H7 (cell line): ENCODE measurements at places on chromosomes 5 and 9. TPM values are rescaled to one million over a fixed set of nuclear protein-coding genes. Genes with fewer than 3 reads are reported as not detected.

DNA sequence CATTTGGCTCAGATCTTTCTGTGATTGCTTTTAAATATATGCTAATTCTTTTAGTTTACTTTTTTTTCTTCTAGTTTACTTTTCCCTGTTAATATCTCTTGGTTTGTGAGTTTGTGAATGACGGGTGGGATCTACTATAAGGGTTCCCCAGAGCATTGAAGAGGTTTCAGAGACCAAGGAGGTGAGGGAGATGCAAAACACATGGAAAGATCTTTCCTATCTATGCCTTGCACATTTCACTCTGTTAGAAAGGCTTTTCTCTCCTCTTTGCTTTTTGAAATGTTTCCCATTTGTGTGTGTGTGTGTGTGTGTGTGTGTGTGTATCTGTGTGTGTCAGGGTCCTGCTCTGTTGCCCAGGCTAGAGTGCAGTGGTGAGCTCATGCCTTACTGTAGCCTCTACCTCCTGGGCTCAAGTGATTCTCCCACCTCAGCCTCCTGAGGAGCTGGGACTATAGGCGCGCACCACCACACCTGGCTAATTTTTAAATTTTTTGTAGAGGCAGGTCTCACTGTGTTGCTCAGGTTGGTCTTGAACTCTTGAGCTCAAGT, 50.7 kb downstream of the CNTLN start:
- no peak for DNase-seq

GRCh38 chr9:134758949-134759607, 117.5 kb downstream of the COL5A1 start:
- no peak for DNase-seq

DNA sequence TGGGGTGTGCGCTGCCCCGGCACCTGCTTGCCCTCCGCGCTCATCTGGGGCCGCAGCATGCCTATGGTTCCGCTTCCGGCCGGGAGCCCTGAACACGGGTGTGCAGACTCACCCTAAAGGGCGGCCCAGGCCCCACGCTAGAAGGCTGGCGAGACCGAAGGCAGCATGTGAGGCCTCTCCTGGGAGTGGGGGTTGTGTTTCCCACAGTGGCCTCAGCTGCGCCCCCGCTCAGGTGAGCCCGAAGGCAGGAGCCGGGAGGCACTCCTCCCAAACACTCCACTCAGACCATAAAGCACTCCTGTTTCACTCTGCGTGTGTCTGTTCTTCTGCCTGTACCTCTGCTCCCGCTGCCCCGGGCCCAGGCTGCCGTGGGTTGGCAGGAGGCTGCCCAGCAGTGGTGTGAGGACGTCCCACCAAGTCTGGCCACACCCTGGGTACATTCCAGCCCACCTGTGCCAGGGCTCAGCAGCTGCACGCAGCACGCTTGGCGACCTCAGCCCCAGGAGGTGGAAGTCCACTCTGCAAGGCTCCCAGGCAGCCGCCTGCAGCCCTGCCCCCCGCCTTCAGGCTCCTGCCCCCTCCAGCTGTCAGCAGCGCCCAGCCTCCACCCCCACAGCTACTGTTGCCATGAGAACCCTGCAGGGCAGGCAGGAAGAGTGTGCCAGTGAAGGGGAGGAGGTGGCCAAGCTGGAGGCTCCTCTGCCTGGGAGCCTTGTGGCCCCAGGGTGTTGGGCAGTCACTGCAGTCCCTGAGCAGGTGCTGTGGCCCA, 1.2 kb upstream of the AJM1 start:
- DNase-seq, result no peak

- DNase-seq, result peak; percentile 69
These were observed 60.7 kb downstream of the SMIM23 start for GRCh38 chr5:171846323-171846722.

DNA sequence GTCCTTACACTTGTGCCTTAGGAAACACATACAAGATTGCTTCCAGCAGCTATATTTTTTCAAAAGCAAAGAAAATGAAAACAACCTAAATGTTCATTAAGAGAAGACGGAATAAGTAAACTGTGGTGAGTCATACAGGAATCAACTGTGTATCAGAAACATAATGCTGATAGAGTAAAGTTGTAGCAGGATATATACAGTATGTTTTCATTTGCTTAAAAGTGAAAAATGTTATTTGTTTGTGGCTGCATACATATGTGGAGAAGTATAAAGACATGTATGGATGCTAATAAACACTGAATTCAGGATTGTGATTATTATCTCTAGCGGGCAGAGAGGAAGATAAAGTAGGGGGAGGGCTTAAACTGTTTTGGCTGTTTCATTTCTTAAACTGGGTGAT, 8.3 kb downstream of the DCTN4 start:
- DNase-seq, result no peak

DNA sequence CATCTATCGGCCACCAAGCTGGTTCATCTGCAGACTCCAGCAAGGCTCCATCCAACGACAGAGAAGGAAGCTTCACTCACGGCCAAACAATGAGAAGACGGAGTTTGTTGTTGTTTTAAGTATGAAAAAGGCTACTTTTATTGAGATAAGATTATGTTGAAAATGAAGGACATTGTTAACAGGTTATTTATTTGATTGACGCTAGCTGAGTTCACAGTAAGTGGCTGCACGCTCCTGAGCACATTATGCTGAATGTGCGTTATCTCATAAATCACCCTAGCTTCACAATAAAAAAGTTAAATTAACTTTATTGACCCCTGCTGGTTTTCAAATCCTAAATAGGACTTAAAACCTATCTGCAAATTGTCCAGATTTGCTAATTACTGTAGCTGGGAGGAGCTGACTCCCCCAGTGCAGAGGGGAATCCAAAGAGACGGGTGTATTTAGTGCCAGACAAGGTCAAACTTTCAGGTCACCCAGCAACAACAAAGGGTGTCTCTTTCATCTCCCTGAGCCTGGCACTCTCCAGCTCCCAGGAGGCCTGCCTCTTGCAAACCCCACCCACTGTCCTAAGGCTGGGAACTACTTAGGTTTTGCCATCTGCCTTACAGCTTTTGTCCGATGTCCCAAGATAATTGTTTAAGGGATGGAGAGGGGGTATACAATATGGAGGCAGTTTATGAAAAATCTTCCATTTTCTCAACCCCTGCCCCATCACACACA, 129.2 kb downstream of the ZDHHC21 start:
- DNase-seq, result no peak

DNA sequence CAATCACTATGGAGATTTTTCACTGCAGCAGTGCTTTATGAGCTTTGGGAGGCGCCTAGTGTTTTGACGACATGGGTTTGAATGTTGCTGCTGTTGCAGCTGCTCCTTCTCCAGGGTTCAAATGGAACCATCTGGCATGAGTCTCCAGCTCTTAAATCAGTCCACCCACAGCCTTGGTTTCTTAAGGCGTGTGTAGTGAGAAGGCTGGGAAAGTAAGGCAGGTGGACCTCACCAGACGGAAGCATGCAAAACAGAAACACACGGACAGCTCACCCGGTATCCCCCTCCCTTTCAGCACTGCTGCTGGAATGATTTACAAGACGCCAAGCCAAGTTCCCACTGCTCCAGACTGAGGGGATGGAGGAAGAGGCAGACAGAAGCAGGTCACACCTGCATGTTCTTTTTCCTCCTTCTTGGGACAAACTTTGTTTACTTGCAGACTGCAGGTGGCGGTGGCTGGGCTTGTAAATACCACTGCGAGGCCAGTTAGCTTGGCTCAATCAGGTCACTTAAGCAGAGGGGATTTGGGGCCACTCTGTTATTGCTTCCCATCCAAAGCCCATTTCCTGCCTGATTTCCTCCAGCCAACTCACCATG, 47.4 kb downstream of the ADAM19 start:
- DNase-seq, result peak; percentile 43

The DAB2 gene
- 2.7 and 3.7 TPM in 2 replicates for total RNA-seq

The SPATA31D1 gene
- total RNA-seq, result not detected in 2 replicates

The FAM169A gene
- 37.6 and 51.1 TPM in 2 replicates for total RNA-seq

The ADGRD2 gene
- not detected in 2 replicates for total RNA-seq

The BOD1 gene
- total RNA-seq, result 140 and 168 TPM in 2 replicates
